Left lobe of liver (tissue), 2 donors: ENCODE measurements at places on chromosomes 12 and 14.

GRCh38 chr14:55152052-55152753 lies 23.2 kb downstream of the LGALS3 start:
- no peak for DNase-seq

GRCh38 chr12:40240779-40241178 lies 16.0 kb downstream of the LRRK2 start:
- DNase-seq = no peak

DNA sequence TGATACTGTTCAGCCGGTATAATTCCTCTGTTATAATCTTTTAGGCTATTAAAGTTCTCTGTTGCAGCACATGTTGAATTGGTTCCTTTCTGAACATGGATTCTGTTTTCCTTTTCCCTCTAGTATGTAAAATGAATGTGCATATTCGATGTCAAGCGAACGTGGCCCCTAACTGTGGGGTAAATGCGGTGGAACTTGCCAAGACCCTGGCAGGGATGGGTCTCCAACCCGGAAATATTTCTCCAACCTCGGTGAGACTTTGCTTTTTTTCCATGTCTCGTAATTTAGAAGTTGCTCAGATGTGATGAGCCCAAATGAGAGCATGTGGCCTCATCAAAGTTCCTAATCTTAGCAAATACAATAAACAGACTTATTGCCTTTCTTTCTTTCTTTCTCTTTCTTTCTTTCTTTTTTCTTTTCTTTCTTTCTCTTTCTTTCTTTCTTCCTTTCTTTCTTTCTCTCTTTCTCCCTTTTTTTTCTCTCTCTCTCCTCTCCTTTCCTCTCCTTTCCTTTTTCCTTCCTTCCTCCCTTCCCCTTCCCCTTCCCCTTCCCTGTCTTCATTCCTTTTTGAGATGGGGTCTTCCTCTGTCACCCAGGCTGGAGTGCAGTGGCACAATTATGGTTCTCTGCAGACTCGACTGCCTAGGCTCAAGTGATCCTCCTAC lies 131.9 kb downstream of the PRKCH start:
- DNase-seq = no peak

DNA sequence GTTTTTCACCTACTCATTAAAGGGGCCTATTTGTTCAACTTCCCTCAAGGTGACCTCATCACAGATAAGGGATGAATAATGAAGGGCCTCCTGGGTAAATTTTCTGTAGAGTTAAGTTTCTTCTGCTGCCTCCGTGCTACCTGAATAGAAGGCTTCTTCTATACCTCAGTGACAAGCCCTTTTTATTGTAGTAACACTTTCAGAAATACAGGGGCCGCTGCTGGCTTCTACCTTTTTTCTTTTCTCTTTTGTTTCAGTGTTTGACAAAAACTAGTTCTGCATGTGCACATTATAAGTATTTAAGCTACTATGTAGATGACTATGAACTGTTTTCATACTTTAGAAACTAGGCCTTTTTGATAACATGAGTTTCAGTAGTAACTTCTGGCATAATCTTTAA lies 207.0 kb downstream of the NAV3 start:
- DNase-seq = no peak

- no peak for DNase-seq
Measured at GRCh38 chr12:62251609-62251958, 8.6 kb upstream of the USP15 start.

DNA sequence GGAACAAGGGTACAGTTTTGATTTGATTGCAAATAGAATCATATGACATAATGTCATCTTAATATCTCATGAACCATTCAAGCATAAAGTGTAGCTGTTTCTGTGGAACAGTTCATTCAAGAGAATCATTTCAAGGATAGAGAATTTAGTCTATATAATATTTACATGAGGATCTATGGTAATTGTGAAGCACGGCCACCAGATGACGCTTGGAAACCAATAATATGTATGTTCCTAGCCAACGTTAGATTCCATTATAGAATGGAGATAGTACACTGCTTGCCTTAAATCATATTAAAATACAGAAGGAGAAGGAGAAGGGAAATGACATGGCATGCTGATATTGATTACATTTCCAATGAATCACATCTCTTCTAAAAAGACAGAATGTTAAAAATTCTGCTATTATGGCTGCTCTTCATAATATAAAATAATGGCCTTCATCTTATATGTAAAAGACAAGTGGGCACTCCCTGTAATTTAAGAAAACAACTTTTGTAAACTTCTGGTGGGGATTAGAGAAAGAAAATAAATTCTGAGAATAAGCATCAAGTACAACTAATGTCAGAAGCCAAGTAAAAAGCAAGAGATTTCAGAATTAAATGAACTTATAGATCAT lies 351.0 kb downstream of the NAV3 start:
- DNase-seq = no peak

DNA sequence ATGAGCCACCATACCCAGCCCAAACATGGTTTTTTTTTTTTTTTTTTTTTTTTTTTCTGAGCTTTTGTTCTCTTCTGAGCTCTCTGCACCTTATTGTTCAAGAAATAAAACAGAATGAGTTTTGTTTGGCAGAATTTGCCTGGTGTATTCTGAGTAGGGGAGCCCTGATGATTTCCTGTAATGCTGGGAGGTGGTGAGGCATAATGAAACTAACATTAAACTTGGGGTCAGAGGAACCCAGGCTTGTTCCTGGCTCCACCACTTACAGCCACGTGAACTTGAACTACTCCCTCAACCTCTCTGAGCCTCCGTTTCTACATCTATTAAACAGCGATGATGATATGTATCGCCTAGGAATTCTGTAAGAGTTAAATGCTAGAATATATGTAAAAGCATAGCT lies 276.3 kb upstream of the CRY1 start:
- DNase-seq = no peak

- no peak for DNase-seq
Measured at GRCh38 chr12:104230304-104231095, 14.9 kb downstream of the TXNRD1 start.

DNA sequence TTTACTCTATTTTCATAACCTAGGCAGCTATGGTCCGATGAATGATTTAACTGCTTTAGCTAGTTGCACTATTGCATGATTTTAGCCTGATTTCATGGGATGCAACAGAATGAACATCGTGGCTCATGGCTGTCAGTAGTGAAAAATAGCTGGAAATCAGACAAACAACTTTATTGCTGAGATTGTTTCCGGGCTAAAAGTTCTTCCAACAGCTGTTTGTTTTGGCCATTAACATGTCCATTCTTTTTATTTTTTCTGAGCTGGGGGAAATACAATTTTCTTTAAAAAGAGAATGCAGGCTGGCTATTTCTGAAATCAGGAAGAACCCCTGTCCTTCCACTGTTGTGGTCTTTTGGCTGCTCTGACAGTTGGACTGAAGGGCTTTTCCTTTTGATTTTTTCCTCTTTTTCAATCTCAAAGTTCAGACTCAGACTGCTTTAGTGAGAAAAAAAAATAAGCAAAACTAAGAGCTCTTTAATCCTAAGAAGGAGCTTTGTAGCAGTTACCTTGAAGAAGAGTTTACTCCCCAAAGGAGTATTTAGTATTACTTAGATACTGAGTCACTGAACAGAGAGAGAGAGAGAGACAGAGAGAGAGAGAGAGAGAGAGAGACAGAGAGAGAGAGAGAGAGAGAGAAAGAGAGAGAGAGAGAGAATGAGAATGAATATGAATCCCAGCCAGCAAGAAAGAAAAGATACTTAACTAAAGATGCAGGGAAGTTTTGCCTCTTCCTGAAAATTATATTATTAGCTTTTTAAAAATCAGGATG lies at the start of gene NAV3:
TSS of gene NAV3 (plus strand) at position 312 of the 769 bp plus-strand sequence. CDS start 568 bp downstream, outside the sequence.
- no peak for DNase-seq

DNA sequence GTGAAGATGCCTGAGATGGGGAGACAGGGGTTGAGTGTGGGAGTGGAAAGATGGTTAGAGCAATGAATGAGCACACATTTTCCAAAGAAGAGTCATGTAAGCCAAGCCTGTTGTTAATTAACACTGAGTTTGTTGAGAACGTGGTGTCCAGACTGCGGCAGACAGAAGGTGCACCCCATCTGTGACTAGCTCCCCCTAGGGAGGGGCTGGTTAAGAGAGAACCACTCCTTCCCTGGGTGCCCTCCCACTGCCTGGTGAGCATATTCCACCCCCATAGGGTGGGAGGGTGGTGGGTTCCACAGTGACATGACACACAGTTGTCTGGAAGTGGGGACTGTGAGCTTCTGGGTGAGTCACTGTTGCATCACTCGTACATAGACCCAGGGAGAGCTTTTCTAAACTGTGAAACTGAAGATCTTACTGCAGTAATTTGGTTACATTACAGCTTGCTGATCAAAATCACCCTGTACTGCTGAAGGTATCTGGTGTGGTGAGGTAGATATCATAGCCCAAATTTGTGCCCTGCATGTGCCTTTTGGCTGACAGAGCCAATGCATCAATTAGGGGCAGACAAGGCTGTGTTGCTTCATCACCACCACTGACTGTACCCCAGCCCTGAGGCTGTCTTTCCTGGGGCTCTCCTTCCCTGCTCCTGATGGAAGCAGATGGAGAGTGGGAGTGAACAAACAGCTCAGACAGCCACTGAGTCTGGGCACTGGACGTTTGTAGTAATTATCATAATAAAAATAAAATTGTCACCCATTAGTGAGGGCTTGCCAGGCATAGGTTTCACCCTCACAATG lies 150.9 kb downstream of the EMP1 start:
- DNase-seq = no peak

- no peak for DNase-seq
Measured at GRCh38 chr12:123961585-123962345, 10.9 kb downstream of the CCDC92 start.

GRCh38 chr12:67752226-67752732 lies 103.7 kb downstream of the DYRK2 start:
- DNase-seq = no peak

DNA sequence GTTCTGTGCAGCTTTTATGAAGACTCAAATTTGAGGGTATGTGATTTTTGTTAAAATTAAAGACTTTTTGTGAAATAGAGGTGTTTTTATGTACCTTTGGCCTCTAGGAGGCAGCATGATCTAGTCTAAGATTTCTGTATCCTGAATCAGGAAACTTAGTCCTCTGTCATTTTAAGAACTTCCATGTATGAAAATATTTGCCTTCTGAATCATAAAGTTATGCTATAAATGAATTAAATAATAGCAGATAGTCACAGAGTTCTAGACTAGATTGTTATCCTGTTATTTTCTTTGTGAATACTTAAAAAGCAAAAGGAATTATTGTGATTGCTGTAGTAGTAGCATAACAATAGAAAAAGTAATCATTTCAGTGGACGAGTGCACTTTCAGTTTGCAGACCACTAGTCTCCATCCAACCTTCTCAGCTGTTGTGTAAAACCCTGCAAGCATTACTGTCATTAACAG lies 56.3 kb downstream of the FGD4 start:
- DNase-seq = no peak

DNA sequence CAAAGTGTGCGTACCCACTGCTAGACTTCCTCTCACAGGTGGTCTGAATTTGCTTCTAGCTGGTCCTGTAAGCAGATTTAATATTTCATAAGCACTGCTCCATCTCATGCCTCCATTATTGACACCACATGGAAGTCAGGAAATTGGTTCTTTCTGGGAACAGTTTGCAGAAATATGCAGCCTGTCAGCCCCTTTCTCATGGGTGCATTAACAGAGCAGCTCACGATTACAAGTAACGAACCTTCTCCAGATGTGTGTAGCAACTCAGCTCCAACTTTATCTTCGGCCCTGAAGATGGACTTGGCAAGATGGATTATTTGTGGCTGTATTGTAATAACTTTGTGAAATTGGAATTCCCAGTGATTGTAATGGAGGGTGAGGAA lies 214.5 kb upstream of the DDHD1 start:
- no peak for DNase-seq

DNA sequence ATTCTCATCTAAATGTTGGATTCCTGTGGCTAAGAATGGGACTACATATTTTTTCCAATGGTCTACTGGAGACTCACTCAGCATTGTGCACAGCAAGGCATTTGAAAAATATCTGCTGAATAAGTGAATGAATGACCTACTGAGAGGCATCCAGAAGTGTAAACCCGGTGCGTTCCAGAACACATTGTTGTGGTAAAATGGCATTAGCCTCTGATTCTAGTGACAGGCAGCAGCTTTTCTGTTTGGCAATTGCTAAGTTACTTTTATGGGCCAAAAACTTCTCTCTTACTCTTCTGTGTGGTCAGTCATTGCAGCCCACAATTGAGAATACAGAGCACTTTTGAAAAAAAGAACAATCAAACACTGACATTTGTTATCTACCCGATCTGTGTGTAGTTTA lies 36.5 kb downstream of the WIF1 start:
- DNase-seq = no peak

DNA sequence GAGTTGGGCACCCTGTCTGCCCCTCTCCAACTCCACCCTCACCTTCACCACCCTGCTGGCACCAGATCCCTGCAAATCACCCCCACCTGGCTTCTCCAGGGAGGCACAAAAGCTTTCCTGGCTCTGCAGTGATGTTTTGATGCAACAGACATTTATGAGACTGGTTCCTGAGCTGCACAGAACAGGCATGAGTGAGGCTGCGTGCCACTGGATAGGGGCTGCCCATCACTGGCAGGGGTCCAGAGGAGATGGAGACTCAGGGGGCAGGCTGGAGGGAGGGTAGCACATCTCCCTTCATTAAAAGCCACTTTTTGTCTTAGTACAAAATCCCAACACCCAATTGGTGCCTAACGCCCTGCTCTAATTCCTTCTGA lies 17.3 kb upstream of the ZDHHC22 start:
- DNase-seq = no peak

DNA sequence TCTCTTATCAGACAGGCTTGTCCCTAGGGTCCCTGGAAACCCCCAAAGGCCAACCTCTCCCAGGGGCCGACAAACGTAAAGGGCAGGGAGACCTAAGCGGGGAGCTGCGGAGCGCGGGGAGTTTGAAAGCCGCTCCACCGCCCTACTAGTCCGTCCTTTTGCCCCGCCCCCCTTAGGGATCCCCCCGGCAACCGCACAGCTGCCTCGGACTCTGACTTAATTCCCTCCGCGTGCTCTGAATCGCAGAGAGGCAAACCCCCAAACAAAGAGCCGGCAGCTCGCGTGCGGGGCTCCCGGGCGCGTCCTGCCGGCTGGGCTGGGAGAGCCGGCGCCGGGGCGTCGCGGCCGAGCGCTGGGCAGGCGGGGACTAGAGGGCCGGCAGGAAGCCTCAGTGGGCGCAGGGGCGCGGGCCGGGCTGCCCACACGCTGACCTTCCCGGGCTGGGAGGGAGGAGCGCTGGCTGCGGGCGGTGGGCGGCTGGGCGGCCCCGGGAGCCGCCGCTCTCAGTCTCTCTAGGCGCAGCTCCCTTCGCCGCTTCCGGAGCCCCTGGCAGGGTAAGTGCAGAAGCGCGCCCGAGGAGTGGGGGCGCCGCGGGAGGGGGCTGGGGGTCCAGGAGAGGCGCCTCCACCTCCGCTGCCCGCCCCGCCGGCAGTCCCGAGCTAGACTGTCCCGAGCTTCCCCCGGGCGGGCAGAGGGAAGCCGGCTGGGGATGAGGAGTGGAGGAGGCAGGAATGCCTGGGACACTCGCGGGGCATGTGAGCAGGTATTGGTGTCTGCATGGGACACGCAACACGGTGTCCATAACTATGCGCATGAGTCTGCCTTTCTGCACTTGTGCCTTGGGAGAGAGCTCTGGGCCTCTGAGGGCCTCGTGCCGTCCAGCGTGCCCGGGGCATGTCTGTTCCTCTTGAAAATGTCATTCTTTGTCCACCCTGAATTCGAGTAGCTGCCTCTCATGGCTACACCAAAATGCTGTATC lies at the start of gene TSPAN11:
TSS of gene TSPAN11 (plus strand) at position 506 of the 979 bp plus-strand sequence. CDS start 27,244 bp downstream, outside the sequence.
- DNase-seq = no peak
